ENCODE measurements at places on chromosomes 6 and 20. TPM values are rescaled to one million over a fixed set of nuclear protein-coding genes. Genes with fewer than 3 reads are reported as not detected.

The EFCAB8 gene
- total RNA-seq = 0.96 TPM

DNA sequence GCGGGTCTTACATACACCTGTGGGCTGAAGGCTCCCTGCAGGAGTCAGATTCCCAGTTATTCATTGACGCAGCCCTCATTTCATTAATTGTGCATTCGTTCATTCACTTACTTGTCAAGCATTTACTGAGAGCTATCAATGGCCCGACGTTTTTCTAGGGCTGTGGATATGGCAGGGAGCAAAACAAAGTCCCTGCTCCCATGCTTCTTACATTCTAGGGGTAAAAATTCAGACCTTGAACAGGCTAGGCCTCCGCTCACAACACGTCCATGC is 369 bp upstream of the NSFL1C start:
- no peak for DNase-seq

DNA sequence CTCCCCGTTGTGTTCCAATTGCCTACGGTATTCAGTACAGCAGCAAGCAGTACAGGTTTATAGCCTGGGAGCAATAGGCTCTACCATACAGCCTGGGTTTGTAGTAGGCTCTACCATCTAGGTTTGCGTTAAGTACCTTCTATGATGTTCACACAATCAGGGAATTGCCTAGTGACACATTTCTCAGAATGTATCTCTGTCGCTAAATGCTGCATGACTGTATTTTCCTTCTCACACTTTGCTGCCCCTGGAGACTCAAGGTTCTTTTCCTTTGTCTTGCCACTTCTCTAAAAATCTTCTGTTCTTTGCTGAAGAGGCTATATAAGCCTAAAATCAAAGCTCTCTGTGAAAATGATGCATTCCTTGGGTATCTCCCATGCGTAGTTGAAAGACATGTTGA is 241.9 kb downstream of the CD83 start:
- DNase-seq = no peak

- no peak for DNase-seq
These were observed 3.3 kb downstream of the PI16 start for GRCh38 chr6:36957773-36958271.

GRCh38 chr6:75098709-75099108 is 107.1 kb downstream of the COL12A1 start:
- peak; percentile 98 for DNase-seq

- DNase-seq = peak; percentile 97
These were observed at the start of gene MBOAT1 for GRCh38 chr6:20212392-20213111. MBOAT1 (minus strand) TSS chr6:20212469; CDS start chr6:20212234, 235 bp downstream.

All from umbilical cord (tissue), 2 donors.